ENCODE measurements at places on chromosomes 4 and X. TPM values are rescaled to one million over a fixed set of nuclear protein-coding genes. Genes with fewer than 3 reads are reported as not detected.
A peak's percentile ranks its signal among the peaks of the same experiment; 100 is the strongest.

RAB41 gene
- not detected for total RNA-seq

GPR143 gene
- not detected for total RNA-seq

CLIC2 gene
- total RNA-seq, result 4.3 TPM

DNA sequence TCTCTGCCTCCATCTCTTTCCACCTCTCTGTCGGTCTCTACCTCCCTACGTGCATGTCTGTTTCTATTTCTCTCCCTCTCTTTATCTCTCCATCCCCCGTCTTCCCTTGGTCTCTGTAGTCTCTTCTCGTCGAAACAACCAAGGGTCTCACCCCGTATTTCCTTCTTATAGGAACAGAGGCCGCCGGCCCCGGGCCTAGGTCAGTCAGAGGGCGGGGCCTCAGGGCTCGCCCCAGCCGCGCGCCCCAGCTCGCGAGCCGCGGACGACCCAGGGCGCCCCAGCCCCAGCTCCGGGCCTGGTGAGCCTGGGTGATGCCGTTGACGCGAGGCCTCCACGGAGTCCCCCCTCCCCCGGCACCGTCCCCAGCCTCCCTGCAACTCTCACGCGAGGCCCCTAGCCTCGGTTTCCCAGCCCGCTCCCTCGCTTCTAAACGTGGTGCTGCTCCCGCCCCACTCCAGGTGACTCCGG is 6.6 kb downstream of the TIMM17B start:
- H3K27ac ChIP-seq, result peak overlapping the region; percentile 53
- H3K4me1 ChIP-seq, result peaks cover 8% of the 10 kb centered on the region
- no peaks in the 10 kb centered on the region for H3K36me3 ChIP-seq

- H3K4me1 ChIP-seq, result no peaks in the 10 kb centered on the region
- no peaks in the 10 kb centered on the region for H3K27me3 ChIP-seq
- H3K36me3 ChIP-seq, result no peaks in the 10 kb centered on the region
Observed at GRCh38 chr4:148225639-148226038, 216.6 kb downstream of the NR3C2 start.

DNA sequence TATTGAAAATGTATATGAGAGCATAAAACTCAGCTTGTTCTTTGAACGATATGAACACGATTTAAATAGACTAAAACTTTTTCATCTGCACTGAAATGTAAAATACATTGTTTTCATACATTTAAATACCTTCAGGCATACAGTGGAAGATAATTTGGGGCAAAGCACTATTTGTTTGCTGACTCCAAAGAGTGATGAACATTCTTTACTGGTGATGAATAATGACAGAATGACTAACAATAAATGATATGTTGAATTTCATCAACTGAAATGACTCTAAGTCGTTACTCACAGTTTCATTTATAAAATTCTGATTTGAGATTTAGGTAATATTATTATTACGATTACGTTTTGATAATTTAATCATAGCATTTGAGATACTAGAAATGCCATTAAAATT is 1160.1 kb downstream of the NLGN4X start:
- no peak overlapping the region for H3K27ac ChIP-seq
- no peaks in the 10 kb centered on the region for H3K36me3 ChIP-seq
- no peak overlapping the region for H3K4me3 ChIP-seq
- H3K4me1 ChIP-seq, result no peaks in the 10 kb centered on the region

ETDB gene
- total RNA-seq, result not detected

CXCL8 gene
- total RNA-seq, result 1.9 TPM

- DNase-seq, result no peak
- H3K4me1 ChIP-seq, result peaks cover 6% of the 10 kb centered on the region
- no peak overlapping the region for H3K4me3 ChIP-seq
- no peaks in the 10 kb centered on the region for H3K36me3 ChIP-seq
Observed at GRCh38 chr4:176789955-176790354, 2.8 kb downstream of the VEGFC start.

SLC25A5 gene
- 154 TPM for total RNA-seq

CSAG1 gene
- total RNA-seq, result not detected

DNA sequence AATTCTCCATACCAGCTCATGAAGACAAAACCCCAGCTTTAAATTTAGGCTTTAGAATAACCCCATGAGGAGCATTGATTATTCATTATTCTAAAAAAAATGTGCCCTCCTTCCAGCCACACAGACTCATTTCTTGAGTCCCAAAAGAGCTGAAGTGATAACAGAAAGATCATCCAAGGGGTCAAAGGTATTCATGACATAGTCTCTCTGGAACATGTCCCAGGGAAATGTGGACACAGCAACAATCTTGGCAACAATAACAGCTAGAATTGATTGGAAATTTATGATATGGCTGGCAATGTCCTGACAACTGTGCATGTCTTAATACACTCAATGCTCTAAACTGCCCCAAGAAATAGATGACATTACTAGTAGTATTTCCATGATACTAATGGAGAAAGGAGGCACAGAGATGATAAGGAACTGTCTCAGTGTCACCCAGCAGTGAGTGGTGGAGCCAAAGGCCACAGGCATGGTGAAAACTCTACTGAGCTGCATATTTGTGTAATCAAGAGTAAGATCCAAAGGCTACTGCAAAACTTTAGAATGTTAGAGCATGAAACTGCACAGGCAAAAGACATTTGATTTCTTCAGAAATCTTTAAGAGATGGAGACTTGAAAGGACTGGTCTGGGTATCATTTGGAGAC is 37.3 kb upstream of the XAGE1B start:
- no peaks in the 10 kb centered on the region for H3K27me3 ChIP-seq
- no peak for DNase-seq

GRCh38 chrX:151476604-151477303 is 79.7 kb downstream of the VMA21 start:
- DNase-seq, result no peak
- no peak overlapping the region for H3K4me3 ChIP-seq
- H3K27ac ChIP-seq, result no peak overlapping the region
- no peaks in the 10 kb centered on the region for H3K36me3 ChIP-seq
- no peaks in the 10 kb centered on the region for H3K27me3 ChIP-seq
- H3K4me1 ChIP-seq, result no peaks in the 10 kb centered on the region

- H3K27ac ChIP-seq, result no peak within 1 kb of the TSS
- peak within 1 kb of the TSS; percentile 53 for H3K4me3 ChIP-seq
Observed at GRCh38 chr4:42152507-42153504, at the start of gene BEND4. BEND4 (minus strand) TSS chr4:42152655; CDS start chr4:42152143, 512 bp downstream.

GRCh38 chr4:85611661-85612060 is 136.7 kb downstream of the ARHGAP24 start:
- H3K4me1 ChIP-seq, result no peaks in the 10 kb centered on the region
- H3K27ac ChIP-seq, result no peak overlapping the region
- no peak for DNase-seq
- no peaks in the 10 kb centered on the region for H3K27me3 ChIP-seq

DNA sequence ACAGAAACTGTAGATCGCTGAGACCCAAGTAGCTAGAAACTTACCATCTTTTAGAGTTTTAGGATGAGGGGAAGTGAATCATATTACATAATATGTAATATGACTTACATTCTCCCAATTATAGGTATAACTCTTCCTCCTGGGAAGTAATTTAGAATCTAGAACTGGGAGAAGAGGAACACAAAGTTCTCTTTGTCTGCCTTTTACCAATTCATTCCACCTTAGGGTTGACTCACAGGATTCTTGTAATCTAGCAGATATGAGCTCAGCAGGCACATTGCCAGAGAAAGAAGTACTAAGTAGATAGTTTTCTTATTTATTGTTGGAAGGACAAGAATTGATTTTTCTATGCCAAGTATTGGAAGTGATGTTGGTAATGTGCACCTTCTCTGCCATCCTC is 58.0 kb upstream of the CCSER1 start:
- no peaks in the 10 kb centered on the region for H3K27me3 ChIP-seq
- DNase-seq, result no peak
- H3K4me3 ChIP-seq, result no peak overlapping the region
- H3K4me1 ChIP-seq, result no peaks in the 10 kb centered on the region
- no peaks in the 10 kb centered on the region for H3K36me3 ChIP-seq

- no peaks in the 10 kb centered on the region for H3K36me3 ChIP-seq
- no peak for DNase-seq
- H3K27me3 ChIP-seq, result peaks cover 19% of the 10 kb centered on the region
- H3K4me3 ChIP-seq, result no peak overlapping the region
Observed at GRCh38 chr4:159504684-159505083, 401.8 kb downstream of the RAPGEF2 start.

GRCh38 chr4:104979083-104979760 is 167.5 kb upstream of the TET2 start:
- H3K4me1 ChIP-seq, result no peaks in the 10 kb centered on the region
- no peak overlapping the region for H3K27ac ChIP-seq
- H3K27me3 ChIP-seq, result no peaks in the 10 kb centered on the region
- H3K4me3 ChIP-seq, result no peak overlapping the region
- no peak for DNase-seq
- H3K36me3 ChIP-seq, result no peaks in the 10 kb centered on the region

DNA sequence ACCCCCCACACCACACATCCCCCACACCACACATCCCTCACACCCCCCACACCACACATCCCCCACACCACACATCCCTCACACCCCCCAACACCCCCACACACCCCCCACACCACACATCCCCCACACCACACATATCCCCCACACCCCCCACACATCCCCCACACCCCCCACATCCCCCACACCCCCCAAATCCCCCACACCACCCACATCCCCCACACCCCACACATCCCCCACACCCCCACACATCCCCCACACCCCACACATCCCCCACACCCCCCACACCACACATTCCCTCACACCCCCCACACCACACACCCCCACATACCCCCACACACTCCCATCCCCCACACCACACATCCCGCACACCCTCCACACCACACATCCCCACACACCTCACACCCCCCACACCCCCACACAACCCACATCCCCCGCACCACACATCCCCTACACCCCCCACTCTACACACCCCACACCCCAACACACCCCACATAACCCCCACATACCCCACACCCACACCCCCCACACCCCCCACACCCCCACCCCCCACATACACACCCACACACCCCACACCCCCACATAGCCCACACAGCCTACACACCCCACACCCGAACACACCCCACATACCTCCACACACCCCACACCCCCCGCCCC is 172.9 kb downstream of the DCLK2 start:
- DNase-seq, result no peak
- H3K27me3 ChIP-seq, result no peaks in the 10 kb centered on the region
- H3K4me3 ChIP-seq, result no peak overlapping the region
- no peaks in the 10 kb centered on the region for H3K4me1 ChIP-seq
- no peak overlapping the region for H3K27ac ChIP-seq
- peaks cover 7% of the 10 kb centered on the region for H3K36me3 ChIP-seq

- peaks cover 30% of the 10 kb centered on the region for H3K36me3 ChIP-seq
- peak; percentile 22 for DNase-seq
- H3K27ac ChIP-seq, result no peak overlapping the region
- peaks cover 9% of the 10 kb centered on the region for H3K4me1 ChIP-seq
- no peaks in the 10 kb centered on the region for H3K27me3 ChIP-seq
- no peak overlapping the region for H3K4me3 ChIP-seq
Observed at GRCh38 chr4:9904976-9905587, 116.2 kb downstream of the SLC2A9 start.

GRCh38 chrX:128106630-128107029 is 54.4 kb upstream of the ACTRT1 start:
- no peaks in the 10 kb centered on the region for H3K27me3 ChIP-seq
- H3K4me1 ChIP-seq, result no peaks in the 10 kb centered on the region
- H3K36me3 ChIP-seq, result no peaks in the 10 kb centered on the region
- H3K27ac ChIP-seq, result no peak overlapping the region
- DNase-seq, result no peak

MMRN1 gene
- total RNA-seq, result 1.2 TPM

BEX1 gene
- 19.2 TPM for total RNA-seq

DNA sequence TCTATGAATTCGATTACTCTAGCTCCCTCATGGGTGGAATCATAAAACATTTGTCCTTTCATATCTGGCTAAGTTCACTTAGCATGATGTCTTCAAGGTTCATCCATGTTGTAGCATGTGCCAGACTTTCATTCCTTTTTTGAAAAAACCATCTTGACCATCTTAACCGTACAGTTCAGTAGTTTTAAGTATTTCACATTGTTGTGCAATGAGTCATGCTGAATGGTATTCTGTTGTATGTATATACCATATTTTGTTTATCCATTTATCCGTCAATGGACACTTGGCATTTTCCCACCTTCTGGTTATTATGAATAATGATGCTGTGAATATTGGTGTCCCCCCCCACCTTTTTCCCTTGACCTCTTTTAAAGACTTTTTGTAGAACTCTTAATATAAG is 72.4 kb upstream of the TLR2 start:
- no peaks in the 10 kb centered on the region for H3K27me3 ChIP-seq
- H3K4me3 ChIP-seq, result no peak overlapping the region
- H3K27ac ChIP-seq, result no peak overlapping the region
- no peak for DNase-seq

WDR1 gene
- 166 TPM for total RNA-seq
